ENCODE measurements at places on chromosomes 7 and 10. TPM values are rescaled to one million over a fixed set of nuclear protein-coding genes. Genes with fewer than 3 reads are reported as not detected.

ANKRD7 gene
- 9.6 TPM for total RNA-seq

- DNase-seq: no peak
Observed at GRCh38 chr7:52669031-52669430, 366.4 kb upstream of the POM121L12 start.

DNA sequence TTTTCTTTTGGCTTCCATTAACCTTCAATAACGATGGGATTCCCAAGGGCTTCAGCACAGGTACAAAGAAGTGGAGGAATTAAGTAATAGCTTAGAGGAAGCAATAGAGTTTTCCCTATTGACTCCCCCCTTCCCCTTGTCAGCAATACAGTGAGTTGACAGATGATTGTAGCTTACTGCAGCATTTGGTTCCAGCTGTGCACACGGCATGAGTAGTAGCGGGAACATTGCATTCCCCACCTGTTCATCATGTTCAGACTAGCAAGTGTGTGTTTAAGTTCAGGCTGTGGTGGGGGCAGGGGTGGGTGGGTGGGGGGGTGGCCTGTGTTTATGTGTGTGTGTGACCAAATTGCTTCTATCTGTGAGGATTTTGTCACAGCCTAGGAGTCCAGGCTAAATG, 4.6 kb upstream of the ADRA2A start:
- no peak for DNase-seq

GRCh38 chr10:110613341-110613995, 30.7 kb upstream of the RBM20 start:
- no peak for DNase-seq

GRCh38 chr10:103580011-103580410, 86.5 kb downstream of the NEURL1 start:
- DNase-seq: no peak

DNA sequence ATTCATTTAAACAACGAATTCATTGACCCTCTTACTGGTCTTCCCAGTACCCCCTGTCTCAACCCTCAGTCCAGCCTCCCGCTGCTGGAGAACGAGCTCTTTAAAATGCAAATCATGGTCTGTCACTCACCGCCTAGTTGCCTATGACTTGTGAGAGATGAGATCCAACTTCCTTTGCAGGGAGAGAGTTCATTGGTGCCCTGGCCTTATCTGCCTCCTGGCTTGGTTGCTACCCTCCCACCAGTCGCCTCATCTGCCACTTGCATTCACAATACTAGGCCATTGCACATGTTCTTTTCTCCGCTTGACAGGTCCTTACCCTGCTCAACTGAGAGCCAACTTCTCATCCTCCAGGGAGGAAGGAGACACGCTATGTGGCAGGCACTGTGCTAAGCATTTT, 54.0 kb upstream of the MXI1 start:
- DNase-seq: no peak

- DNase-seq: no peak
Observed at GRCh38 chr10:80252296-80252887, 37.1 kb downstream of the MAT1A start.

RNF148 gene
- total RNA-seq: 0.61 TPM

EXOSC1 gene
- 41.5 TPM for total RNA-seq

DNA sequence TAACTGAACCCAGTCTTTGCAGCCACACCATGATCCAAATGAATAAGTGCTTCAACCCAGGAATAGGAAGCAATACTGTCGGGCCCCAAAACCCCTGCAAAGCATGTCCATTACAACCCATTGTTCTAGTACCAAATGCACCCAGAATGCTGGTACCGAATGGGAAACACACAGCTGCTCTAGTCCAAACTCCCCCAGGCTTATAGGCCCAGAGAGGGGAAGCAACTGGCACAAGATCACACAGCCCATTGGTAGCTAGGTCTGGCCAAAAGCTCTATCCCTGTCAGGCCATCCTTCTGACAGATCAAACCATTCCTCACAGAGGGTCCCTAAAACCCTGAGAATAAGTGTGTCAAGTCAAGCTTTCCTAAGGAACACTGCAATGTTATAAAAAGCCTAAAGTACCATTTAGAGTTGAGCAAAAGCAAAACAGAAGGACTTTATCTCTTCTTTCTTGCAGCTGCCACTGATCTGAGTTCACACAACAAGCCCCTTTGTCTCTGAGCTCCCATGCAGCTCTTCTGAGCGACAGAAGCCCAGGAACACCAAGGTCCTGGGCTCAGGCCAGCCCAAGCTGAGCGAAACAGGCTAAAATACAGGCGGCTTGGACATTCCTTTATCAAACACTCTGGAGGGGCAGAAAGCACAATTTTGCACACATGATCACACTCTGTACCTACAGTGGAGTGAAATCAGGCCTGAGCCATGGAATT, 116.7 kb downstream of the SGMS1 start:
- peak; percentile 64 for DNase-seq

- no peak for DNase-seq
Observed at GRCh38 chr7:98627413-98627790, 10.3 kb downstream of the NPTX2 start.

- DNase-seq: no peak
Observed at GRCh38 chr10:72306215-72306760, 32.6 kb downstream of the DDIT4 start.

MSS51 gene
- total RNA-seq: 0.40 TPM

- DNase-seq: no peak
Observed at GRCh38 chr10:12067336-12067735, 1.4 kb upstream of the DHTKD1 start.

DNA sequence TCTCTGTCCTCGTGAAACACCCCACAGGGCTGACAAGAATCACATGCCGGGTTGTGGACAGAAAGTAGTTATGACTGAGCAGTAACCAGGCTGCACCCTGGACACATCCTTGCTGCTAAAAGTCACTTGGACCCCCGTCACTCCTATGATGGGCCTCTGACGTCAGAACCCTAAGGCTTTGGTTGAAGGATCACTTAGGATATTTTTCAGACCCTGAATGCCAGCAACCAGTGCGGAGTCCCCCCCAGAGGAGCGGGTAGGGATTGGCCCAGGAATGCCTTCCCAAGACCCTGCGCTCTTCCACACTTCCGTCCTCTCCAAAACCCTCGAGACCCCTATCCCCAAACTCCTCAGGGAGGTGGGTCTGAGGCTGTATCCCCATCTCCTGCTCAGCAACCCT, 52.1 kb downstream of the CFAP46 start:
- no peak for DNase-seq

DNA sequence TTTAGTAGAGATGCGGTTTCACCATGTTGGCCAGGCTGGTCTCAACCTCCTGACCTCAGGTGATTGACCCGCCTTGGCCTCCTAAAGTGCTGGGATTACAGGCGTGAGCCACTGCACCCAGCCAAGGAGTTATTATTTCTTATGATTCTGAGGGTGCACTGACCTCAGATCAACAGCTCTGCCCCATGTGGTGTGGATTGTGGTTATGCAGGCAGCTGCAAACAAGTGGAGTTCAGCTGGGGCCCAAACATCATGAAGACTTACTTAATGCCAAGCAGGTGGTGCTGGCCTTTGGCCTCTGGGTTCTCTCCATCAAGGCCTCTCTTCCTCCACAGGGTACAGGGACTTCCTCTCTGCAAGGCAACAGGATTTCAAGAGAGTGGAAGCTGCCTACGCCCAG, 45.1 kb upstream of the OPTN start:
- no peak for DNase-seq
